Lung (tissue), 17 donors: ENCODE measurements at places on chromosomes 2 and 18. TPM values are rescaled to one million over a fixed set of nuclear protein-coding genes. Genes with fewer than 3 reads are reported as not detected.

The HK2 gene
- 43.1 TPM for total RNA-seq

The TBC1D8 gene
- total RNA-seq, result 35.4 TPM

The NYAP2 gene
- total RNA-seq, result 1.6 TPM

The ANKRD62 gene
- total RNA-seq, result 0.06 TPM

The FHL2 gene
- total RNA-seq, result 12.8 TPM

The IL36G gene
- not detected for total RNA-seq

The DSG1 gene
- not detected for total RNA-seq

The GRP gene
- total RNA-seq, result 40.8 TPM

The DNAJC5G gene
- not detected for total RNA-seq

The DLGAP1 gene
- total RNA-seq, result 11.8 TPM

GRCh38 chr2:128282246-128282975 lies 36.3 kb downstream of the HS6ST1 start:
- H3K4me1 ChIP-seq, result peaks cover 4% of the 10 kb centered on the region
- H3K27me3 ChIP-seq, result no peaks in the 10 kb centered on the region
- H3K27ac ChIP-seq, result no peak overlapping the region

DNA sequence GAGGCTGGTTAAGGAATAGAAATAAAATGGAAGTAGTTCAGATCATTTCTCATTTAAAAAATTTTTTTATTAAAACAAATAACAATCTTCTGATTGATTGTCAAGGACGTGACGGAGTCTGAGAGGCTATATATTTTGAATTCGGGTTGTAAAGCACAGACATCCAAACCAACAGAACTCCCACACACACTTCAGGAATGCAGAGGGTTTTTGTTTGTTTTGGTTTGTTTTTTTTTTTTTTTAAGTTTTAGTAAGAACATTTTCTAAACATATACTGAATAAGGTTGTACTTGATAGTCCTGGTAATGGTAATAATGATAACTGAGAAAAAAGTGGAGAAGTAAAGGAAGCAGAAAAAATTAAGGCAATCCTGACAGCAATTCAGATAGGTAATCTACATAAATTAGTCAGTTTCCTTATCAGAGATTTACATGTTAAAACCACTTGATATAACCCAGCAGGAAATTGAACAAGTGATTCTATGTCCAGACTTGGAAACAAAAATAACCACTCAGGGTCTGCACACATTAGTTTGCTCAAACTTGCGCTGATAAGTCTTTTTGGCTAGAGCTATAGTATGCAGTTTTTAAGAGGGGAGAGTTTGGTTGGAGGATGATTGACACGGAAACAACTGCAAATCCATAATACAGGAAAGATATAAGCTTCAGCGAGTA lies 51.5 kb upstream of the CTAGE1 start:
- no peaks in the 10 kb centered on the region for H3K36me3 ChIP-seq
- peak overlapping the region; percentile 91 for H3K27ac ChIP-seq
- DNase-seq, result peak; percentile 58
- no peaks in the 10 kb centered on the region for H3K27me3 ChIP-seq
- H3K4me3 ChIP-seq, result no peak overlapping the region

DNA sequence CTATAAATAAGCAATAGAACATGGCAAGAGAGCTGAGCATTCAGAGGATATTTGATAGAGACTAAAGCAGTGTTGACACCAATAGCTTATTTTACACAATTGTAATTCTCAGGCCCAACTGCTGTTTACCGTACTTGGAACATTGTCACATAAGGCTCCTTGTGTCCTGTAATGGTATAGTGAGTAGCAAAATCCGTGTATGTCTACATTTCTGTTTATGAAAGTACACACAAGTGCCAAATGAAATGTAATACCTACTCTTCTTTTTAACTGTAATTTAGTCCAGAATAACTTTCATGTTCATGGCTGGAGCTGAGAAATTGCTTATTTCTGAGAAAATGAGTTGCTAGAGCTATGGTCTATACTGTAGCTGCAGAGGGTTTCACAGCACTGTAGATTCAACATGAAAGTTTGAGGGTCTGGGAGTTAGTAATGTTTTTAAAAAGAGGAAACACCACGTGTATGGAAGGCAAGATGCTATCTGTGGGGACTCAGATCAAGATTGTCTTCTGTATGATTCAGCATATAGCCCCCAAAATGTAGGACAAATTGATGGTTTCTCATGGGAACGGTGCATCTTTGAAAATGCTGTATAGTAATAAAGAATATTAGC lies 110.2 kb upstream of the NOSTRIN start:
- H3K27ac ChIP-seq, result no peak overlapping the region
- no peak for DNase-seq
- H3K4me1 ChIP-seq, result no peaks in the 10 kb centered on the region
- no peak overlapping the region for H3K4me3 ChIP-seq

GRCh38 chr2:209534228-209534627 lies 110.4 kb downstream of the MAP2 start:
- H3K27me3 ChIP-seq, result no peaks in the 10 kb centered on the region
- no peak overlapping the region for H3K27ac ChIP-seq
- no peak overlapping the region for H3K4me3 ChIP-seq
- H3K4me1 ChIP-seq, result no peaks in the 10 kb centered on the region
- no peaks in the 10 kb centered on the region for H3K36me3 ChIP-seq

DNA sequence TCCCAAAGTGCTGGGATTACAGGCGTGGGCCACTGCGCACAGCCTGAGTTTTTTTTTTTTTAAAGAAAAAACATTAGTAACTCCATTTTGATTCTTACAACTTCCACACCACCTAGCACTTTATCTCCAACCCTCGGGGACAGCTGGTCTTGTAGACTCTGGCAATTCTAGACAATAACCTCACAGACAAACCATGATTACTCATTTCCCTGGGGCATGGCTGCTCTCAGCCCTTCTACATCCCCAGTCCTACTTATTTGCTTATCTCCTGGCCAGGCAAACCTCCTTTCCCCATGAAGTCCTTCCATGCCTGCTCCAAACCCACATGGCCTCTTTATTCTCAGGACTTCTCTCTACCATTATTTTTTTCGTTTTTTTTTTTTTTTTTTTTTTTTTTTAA lies 91.1 kb downstream of the ACTR3 start:
- no peaks in the 10 kb centered on the region for H3K36me3 ChIP-seq
- DNase-seq, result no peak
- H3K4me3 ChIP-seq, result no peak overlapping the region

GRCh38 chr18:23966909-23967308 lies 47.6 kb upstream of the TTC39C start:
- peaks cover 3% of the 10 kb centered on the region for H3K4me1 ChIP-seq
- no peak overlapping the region for H3K4me3 ChIP-seq
- H3K36me3 ChIP-seq, result no peaks in the 10 kb centered on the region
- no peak for DNase-seq

GRCh38 chr2:7693246-7694075 lies 776.2 kb downstream of the RNF144A start:
- H3K27me3 ChIP-seq, result no peaks in the 10 kb centered on the region
- DNase-seq, result no peak
- no peaks in the 10 kb centered on the region for H3K36me3 ChIP-seq

- no peaks in the 10 kb centered on the region for H3K4me1 ChIP-seq
- DNase-seq, result no peak
- no peaks in the 10 kb centered on the region for H3K27me3 ChIP-seq
- no peak overlapping the region for H3K4me3 ChIP-seq
Measured at GRCh38 chr2:240472078-240472790, 36.8 kb downstream of the GPC1 start.

DNA sequence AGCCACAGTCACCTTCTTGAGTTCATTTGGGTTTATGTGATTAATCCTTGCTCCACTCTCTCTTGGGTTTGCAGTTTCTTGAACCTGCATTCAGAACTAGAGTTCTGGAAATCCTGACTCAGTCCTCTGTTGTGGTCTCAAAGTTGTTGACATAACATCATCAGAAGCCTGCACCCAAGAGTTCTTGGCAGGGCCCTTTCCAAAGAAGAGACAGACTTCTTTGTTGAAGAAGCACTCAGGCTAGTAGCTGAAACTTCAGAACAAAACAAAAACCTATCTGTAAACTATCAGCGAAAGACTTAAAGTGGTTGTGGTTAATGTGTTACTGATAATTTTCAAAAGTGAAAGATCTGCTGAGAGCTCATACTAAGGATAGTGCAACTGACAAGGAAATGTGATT lies 120.8 kb downstream of the FAM168B start:
- H3K27ac ChIP-seq, result no peak overlapping the region
- no peaks in the 10 kb centered on the region for H3K4me1 ChIP-seq
- H3K27me3 ChIP-seq, result no peaks in the 10 kb centered on the region
- H3K36me3 ChIP-seq, result no peaks in the 10 kb centered on the region

GRCh38 chr18:37403100-37403781 lies 162.4 kb downstream of the CELF4 start:
- H3K4me1 ChIP-seq, result no peaks in the 10 kb centered on the region
- H3K36me3 ChIP-seq, result no peaks in the 10 kb centered on the region
- peak; percentile 97 for DNase-seq

DNA sequence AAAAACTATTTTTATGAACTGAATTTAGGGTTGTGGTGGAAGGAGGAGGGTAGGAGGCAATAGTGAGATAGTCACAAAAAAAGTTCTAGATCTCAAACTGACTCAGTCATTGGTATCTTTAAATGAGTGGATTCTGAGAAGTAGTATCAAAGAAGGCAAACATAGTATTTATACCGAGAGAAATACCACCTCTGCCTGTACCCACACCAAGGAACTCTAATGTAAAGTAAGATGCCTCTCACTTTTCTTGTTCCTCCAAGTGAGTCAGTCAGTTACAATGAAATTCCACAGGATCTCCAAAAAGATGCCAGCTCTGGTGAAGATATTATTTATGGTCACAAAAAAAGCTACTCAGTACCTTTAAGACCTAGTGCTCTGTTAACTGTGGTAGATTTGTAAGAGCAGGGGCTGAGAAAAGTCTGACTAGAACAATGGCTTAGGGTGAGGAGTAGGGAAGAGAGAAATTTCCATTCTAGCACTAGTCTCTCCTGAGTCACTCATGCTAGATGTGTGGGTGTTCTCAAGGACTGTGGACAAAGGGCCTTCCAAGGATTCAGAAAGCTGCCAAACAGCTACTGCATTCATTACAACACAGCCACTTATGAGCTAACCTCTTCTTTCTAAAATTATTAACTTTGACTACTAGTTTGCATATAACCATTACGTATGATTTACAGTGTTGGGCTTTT lies 36.3 kb downstream of the YWHAQ start:
- no peak overlapping the region for H3K27ac ChIP-seq
- no peak overlapping the region for H3K4me3 ChIP-seq
- H3K4me1 ChIP-seq, result no peaks in the 10 kb centered on the region

DNA sequence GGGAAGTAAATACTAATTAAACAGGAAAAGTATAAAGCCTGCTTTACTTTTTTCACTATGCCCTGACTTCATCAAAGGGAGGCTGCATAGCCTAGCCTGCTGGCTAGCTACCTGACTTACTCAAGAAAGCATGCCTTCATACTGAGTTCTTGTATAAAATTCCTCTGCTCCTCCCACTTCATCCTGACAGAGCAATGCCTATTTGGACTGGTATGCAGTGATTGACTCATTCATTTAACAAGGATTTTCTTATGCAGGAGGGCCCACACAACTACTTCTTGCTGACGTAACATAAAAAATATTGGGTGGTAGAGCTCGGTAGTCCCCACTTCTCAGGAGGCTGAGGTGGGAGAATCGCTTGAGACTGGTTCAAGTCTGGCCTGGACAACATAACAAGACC lies 70.5 kb downstream of the PRPF40A start:
- DNase-seq, result peak; percentile 21
- H3K4me1 ChIP-seq, result peaks cover 4% of the 10 kb centered on the region
- peaks cover 11% of the 10 kb centered on the region for H3K36me3 ChIP-seq

- H3K4me3 ChIP-seq, result no peak overlapping the region
- no peaks in the 10 kb centered on the region for H3K4me1 ChIP-seq
- H3K36me3 ChIP-seq, result peaks cover 3% of the 10 kb centered on the region
- no peak overlapping the region for H3K27ac ChIP-seq
- no peak for DNase-seq
Measured at GRCh38 chr2:170038734-170039133, 139.2 kb upstream of the MYO3B start.

GRCh38 chr2:46549166-46549844 lies 69.9 kb downstream of the TMEM247 start:
- H3K27ac ChIP-seq, result peak overlapping the region; percentile 75
- no peak overlapping the region for H3K4me3 ChIP-seq
- H3K27me3 ChIP-seq, result no peaks in the 10 kb centered on the region
- H3K4me1 ChIP-seq, result peaks cover 6% of the 10 kb centered on the region

- H3K27ac ChIP-seq, result no peak overlapping the region
- DNase-seq, result no peak
- peaks cover 4% of the 10 kb centered on the region for H3K4me1 ChIP-seq
- no peak overlapping the region for H3K4me3 ChIP-seq
- no peaks in the 10 kb centered on the region for H3K36me3 ChIP-seq
Measured at GRCh38 chr2:190882856-190883582, 2.4 kb downstream of the GLS start.

- H3K27me3 ChIP-seq, result peaks cover 2% of the 10 kb centered on the region
- no peaks in the 10 kb centered on the region for H3K4me1 ChIP-seq
- DNase-seq, result no peak
- no peak overlapping the region for H3K4me3 ChIP-seq
- H3K27ac ChIP-seq, result peak overlapping the region; percentile 65
Measured at GRCh38 chr18:28161608-28162599, 15.0 kb downstream of the CDH2 start.

- H3K4me1 ChIP-seq, result peaks cover 17% of the 10 kb centered on the region
- no peaks in the 10 kb centered on the region for H3K36me3 ChIP-seq
- peak; percentile 76 for DNase-seq
- no peaks in the 10 kb centered on the region for H3K27me3 ChIP-seq
Measured at GRCh38 chr2:55047677-55048299, 2.5 kb downstream of the RTN4 start.

DNA sequence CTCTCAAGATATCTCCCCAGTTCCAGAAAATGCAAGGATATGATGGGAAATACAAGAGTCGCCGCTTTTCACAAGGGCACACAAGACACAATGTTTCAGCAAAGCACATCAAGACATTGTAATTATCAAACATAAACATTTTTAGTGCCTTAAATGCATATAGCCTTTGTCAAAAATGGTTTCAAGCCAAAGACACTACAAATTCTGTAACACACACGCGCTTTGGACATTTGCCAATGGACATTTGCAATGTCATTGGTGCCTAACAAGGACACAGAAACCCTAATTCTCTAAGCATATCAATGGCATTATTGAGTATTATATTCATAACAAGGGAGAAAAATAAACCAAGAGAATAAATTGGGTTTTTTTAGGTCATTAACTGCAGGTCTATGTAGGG lies 16.1 kb downstream of the ADD2 start:
- no peak overlapping the region for H3K27ac ChIP-seq
- no peak overlapping the region for H3K4me3 ChIP-seq
- no peaks in the 10 kb centered on the region for H3K36me3 ChIP-seq
- peak; percentile 78 for DNase-seq

DNA sequence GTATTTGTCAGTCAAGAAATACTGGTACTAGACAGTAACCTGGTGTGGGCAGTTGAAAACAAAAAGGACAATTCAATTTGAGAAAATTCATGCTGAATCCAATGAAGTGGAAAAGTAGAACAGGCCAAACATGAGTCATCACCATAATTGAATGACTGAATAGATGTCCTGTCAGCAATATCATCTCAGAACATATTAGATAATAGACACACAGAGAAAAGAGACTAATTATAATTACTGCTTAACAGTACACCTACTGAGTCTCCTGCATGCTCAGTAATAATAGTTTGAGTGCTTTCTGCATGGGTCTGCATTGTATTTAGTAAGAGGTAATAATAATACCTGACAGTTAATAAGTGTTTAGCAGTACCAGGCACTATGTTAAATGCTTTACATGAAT lies 138.6 kb upstream of the ZC3H15 start:
- H3K4me1 ChIP-seq, result no peaks in the 10 kb centered on the region
- DNase-seq, result no peak
- H3K27ac ChIP-seq, result no peak overlapping the region
- H3K36me3 ChIP-seq, result no peaks in the 10 kb centered on the region
